ENCODE measurements at places on chromosomes 2 and 18.

GRCh38 chr2:76268902-76269620 lies 558.3 kb upstream of the GCFC2 start:
- DNase-seq, result no peak

DNA sequence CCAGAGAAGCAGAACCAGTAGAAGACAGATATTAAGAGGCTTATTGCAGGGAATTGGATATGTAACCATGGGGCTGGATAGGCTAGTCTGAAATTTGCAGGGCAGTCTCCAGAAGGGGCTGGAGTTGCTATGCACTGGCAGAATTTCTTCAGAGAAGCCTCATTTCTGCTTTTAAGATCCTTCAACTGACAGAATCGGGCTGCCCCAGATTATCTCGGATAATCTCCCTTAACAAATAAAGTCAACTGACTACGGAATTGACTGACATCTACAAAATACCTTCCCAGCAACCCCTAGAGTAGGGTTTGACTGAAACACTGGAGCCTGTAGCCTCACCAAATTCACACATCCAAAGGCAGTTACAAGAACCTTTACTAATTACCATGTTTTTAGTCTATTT lies 136.4 kb downstream of the SOCS6 start:
- no peak for DNase-seq

DNA sequence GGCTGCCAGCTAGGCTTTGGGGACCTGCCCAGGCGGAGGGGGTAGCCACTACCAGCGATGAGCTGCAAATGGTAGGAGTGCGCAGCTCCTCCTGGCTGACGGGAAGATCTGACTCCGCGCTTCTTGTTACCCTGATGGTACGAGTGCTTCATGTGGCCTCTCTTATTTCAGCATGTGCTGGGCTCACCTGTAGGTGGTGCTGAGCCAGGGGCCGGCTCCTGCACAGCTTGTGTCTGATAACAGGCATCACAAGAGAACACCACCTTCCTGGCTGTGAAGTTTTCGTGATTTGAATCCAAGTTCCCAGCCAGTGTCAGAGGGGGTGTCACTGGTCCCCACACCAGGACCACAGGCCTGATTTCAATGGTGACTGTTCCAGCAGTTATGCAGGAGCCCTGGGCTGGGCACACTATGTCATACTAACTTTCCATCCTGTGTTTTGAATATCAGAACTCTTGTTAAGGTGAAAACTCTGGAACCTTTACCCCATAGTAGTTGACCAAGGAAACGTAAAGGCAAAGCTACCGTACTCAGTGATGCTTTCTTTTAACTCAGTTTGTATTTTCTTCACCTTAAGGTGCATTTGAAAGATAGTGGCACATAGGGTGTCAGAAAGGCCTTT lies 28.0 kb downstream of the APCDD1 start:
- DNase-seq, result no peak

GRCh38 chr2:46394649-46395510 lies 84.5 kb upstream of the TMEM247 start:
- no peak for DNase-seq

DNA sequence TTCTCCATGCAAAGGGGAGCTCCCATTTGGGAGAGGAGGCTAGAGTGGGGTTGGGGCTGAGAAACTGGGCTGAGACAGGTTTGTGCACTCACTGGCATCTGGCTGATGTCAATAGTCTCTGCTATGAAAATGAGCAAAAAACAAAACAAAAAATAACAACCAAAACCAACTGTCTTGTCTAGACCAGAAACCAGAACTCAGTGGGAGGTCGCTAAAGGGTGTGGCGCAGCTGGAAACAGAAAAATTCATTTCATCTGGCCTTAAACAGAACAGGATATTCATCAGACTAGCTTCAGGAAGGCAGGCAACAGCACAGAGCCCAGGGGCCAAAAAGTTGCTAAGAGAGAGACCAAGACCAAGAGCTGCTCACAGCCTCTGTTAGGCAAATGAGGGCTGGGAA lies 126.1 kb downstream of the THNSL2 start:
- no peak for DNase-seq

- DNase-seq, result peak; percentile 14
Measured at GRCh38 chr2:68385220-68385906, 20.3 kb downstream of the PLEK start.

GRCh38 chr18:5244941-5245340 lies 47.9 kb upstream of the AKAIN1 start:
- no peak for DNase-seq

DNA sequence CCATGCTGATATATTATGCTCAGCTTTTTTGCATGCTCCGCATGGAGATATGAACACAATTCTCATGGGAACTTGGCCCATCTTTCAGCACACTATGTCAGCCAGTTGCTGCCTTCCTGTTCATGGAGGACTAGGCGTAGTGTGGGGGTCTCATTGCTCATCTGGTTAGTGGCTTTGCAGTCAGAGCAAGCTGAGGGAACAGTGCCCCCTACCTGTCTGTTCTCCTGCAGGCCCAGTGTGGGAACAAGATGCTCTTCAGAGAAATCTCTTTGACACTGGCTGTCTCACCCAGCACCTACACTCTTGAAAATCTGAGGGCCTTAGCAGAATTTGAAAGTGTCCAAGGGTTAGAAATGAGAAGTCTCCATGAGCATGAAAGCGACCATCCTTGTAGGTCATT lies 47.1 kb downstream of the SPTBN1 start:
- DNase-seq, result peak; percentile 21

- DNase-seq, result no peak
Measured at GRCh38 chr2:234821946-234822475, 129.8 kb upstream of the SH3BP4 start.

DNA sequence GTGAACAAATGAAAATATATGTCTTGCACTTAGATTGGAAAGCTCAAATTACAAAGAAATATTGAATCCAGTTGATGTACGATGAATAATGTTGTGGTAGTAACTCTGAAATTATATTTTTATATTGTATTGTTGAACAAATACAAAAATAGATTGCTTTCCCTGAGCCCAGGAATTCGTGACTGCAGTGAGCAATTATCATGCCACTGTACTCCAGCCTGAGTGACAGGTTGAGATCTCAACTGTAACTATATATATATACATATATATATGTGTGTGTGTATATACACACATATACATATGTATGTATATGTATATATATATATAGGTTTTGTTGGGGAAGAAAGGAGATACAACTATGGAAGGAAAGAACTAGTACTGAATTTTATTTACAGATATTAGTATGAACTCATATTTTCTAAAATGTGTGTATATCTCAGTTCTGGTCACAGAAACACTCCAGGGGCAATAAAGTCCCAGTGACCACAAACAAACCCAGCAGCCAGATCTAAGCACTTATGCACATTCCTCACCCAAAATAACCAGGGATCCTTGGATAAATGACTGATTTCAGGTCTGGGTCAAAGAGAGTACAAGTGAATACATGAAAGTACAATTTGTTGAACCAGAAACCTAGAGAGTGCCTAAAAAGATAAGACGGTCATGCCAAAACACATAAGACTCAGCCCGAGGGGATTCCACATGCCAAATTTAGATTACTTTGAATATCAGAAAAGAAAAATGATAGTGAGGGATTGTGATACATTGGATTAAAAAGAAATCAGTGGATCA lies 146.3 kb downstream of the TMX3 start:
- DNase-seq, result no peak

DNA sequence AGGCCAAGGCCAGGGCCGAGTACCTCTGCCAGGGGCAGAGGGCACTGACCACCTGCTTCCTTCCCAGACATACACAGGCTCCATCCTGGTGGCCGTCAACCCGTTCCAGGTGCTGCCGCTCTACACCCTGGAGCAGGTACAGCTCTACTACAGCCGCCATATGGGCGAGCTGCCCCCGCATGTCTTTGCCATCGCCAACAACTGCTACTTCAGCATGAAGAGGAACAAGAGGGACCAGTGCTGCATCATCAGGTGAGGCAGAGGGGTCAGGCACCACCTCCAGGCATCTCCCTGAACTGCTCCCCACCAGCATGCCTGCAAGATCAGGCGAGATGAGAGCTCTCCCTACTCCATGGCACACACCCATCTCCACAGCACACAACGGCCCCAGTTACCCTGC lies 31.1 kb downstream of the MYO7B start:
- DNase-seq, result no peak

- DNase-seq, result no peak
Measured at GRCh38 chr2:216114382-216114713, 5.2 kb downstream of the XRCC5 start.

GRCh38 chr2:138622613-138623012 lies 121.0 kb downstream of the SPOPL start:
- DNase-seq, result no peak

GRCh38 chr18:3716116-3716660 lies 266.2 kb downstream of the TGIF1 start:
- DNase-seq, result no peak

DNA sequence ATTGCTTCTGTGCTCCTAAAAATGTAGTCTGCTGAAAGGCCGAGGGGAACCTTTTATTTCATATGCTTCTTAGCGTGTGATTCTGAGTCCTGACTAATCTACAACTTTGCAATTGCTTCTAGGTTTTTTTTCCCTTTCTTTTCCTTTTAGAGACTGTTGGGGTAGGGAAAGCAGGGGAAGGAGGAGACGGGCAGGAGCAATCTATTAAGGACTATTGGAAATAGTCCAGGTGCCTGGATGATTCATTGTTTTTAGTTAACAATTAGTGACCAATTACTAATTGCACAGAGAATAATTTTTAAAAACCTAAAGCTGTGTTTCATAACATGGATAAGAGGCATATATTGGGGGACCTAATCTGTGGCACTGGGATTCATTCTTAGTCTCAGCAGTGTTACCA lies 49.4 kb upstream of the STON1 start:
- no peak for DNase-seq

GRCh38 chr2:128628206-128628605 lies 309.5 kb upstream of the HS6ST1 start:
- DNase-seq, result no peak

- DNase-seq, result no peak
Measured at GRCh38 chr2:1681323-1682180, 62.8 kb downstream of the PXDN start.

All from CD4-positive, alpha-beta T cell treated with Interleukin-6 for 4 hours (primary cell).